GM12865 (cell line): ENCODE measurements at places on chromosomes 4 and X.

- DNase-seq, result no peak
These were observed 48.9 kb upstream of the FAM47B start for GRCh38 chrX:34893741-34894140.

DNA sequence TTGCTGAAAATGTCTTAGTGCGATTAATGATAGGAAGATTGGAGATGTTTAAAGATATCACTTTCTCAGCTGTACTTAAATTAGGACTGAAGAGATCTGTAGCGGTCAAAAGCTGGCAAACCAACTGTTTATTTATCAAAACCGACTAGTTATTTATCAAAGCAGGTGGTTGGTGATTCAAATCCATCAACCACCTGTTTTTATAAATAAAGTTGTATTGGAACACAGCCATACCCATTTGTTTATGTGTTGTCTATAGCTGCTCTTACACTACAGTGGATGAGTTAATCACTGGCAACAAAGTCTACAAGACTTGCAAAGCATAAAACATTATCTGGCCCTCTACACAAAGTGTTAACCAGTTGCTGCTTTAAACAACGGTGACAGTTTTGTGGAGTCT, 76.8 kb downstream of the IL15 start:
- no peak for DNase-seq

DNA sequence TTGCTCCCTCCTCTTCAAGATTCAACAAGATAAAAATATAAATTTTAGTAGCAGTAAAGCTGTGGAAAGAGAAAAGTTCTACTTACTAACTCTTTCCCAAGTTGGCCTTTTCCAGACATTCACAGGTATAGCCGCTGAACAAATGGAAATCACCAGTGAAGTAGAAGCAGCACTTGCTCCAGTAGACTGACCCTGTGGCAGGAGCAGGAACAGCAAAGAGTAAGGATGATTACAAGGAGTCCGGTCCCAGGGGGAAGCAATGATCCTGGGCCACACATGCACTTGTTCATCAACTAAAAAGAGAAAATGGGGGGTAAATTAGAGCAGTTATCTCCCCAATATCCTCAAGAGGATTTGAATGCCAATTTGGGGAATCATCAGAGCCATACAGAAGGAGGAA, 184.9 kb downstream of the NAF1 start:
- no peak for DNase-seq

- DNase-seq, result no peak
These were observed 16.8 kb downstream of the MORF4L2 start for GRCh38 chrX:103669745-103670144.

GRCh38 chr4:40335525-40335894, 377 bp downstream of the CHRNA9 start:
- no peak for DNase-seq

DNA sequence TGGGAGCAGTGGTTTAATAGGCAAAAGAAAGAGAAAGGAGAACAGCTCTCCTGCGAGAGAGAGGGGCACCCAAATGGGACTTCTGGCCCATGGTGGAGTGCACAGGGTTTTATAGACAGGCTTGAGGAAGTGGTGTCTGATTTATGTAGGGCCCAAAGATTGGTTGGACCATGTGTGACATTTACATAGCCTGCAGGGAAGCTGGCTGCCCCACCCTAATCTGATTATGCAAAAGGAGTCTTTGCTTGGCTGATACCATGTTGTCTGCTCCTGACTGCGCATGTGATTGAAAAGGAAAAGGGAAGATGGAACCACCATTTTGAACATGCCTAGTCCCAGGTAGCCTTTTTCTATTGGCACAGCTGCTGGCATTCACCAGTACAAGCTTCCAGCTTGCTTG, 100.0 kb upstream of the DIPK2B start:
- DNase-seq, result no peak

- DNase-seq, result no peak
These were observed 779 bp downstream of the GABRQ start for GRCh38 chrX:152638443-152638904.

DNA sequence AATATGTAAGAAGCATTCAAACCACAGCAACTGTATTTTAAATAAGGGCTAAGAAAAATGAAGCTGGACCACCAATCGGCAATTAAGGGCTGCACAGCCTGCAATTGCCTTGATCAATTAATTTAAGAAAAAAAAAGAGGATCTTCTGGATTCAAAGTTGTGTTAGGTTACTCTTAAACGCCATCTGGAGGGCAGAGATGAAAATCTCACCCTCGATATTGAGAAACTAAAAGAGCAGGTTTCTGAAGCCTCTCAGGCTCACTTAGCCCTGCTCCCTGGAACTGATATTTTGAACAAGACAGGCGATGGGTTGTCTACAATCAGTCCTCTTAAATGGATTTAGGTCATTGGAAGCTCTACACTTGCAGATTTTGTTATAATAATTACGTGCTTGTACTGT, 579.4 kb downstream of the GRXCR1 start:
- peak; percentile 39 for DNase-seq
